ENCODE measurements at places on chromosomes 5 and 9.

GRCh38 chr5:135569755-135570452 is 8.9 kb downstream of the CXCL14 start:
- no peak for DNase-seq

DNA sequence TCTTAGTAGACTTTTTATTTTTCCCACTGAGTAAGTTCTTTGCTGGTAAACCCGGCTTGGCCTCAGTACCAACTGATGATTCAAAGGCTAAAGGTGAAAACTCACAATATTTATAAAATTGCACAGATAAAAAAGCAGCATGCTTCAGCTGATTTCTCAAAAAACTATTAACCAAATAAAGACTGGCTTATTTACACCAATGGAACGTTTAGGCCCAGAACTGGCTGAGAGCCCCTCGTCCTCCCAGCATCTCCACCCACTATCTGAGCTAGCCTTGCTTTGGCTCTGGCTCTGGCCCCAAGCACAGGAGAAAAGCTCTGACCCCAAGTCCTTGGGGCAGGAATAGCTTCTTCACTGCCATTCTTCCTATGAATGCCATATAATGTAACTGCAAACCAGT is 68.5 kb downstream of the SPTLC1 start:
- no peak for DNase-seq

DNA sequence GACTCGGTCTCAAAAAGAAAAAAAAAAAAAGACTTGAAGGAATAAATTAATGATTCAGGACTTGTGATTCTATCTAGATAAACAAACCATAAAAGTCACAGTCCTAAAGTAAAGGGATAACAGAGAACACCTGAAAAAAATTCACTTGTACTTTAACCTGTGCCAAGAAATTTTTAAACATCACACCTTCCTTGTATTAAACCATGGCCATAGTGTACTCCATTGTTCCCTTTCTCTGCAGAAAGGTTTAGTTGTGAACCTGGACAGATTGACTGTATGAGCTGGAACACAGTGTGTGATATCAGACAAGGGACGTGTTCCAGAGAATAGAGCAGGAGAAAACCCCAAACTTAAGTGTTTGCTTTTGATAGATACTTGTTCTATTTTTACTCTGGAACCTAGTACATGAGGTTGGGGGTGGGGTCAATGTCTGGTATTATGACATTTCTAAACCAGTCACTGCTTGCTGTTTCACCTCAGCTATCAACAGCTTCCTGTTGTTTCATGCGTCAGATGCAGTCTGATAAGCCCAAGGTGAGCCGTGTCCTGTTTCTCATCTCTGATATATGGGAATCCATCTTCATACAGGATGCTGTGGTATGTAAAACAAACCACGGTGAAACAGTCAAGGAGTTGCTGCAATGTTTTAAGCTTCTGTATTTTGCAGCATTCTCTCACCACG is 62.5 kb upstream of the ITGA1 start:
- peak; percentile 34 for DNase-seq

- DNase-seq, result no peak
Observed at GRCh38 chr5:142364251-142365145, 39.7 kb upstream of the SPRY4 start.

GRCh38 chr9:128360826-128361225 is 10.3 kb upstream of the URM1 start:
- no peak for DNase-seq

- DNase-seq, result no peak
Observed at GRCh38 chr9:32665101-32665500, 29.6 kb upstream of the TAF1L start.

DNA sequence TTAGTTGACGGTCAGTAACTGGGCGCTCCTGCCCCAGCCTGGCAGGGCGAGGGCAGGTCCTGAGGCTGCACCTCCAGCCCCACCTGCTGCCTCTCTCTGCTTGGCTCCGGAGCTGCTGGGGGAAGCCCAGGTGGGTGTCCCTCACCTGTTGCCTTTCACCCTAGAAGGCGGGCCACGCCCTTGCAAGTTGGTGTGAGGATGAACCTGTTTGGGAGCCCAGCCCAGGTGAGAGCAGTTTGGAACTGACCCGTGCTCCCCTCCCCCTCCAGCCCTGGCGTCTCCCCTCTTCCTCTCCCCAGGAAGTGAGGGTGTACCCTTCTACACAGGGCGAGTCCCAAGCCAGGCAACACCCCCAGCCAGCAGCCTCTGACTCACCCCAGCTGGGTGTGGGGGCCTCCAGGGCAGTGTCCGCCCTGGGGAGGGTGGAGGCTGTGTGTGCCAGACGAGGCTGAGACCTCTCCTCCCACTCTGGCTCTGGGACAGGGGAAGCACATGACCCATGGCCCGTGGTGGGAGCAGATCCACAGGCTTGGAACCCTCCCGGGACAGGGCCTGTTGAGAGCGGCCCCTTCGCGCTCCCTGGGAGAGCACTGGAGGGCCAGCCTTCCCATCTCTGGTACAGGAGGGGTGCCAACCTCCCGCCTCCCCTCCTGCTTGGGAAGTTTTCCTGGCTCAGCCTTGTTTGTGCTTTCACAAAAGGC is 10.4 kb downstream of the LRRC8A start:
- DNase-seq, result no peak

DNA sequence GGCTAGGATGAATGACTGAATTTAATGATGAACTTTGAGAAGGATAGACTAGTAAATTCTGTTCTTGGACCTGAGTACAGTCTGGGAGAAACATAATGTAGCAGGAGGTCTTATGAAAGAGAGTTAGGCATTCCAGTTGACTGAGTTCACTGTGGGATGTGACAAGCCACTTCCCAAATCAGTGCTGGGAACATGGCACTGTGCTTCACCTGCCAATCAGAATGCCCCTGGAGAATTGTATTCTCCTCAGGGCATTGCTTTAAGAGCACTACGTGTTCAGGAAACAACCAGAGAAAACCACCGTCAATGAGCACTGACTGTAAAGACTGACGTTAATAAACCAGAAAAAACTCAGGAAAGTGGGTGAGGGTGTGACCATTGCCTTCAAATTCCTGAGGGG is 1.2 kb downstream of the CCDC107 start:
- DNase-seq, result no peak

DNA sequence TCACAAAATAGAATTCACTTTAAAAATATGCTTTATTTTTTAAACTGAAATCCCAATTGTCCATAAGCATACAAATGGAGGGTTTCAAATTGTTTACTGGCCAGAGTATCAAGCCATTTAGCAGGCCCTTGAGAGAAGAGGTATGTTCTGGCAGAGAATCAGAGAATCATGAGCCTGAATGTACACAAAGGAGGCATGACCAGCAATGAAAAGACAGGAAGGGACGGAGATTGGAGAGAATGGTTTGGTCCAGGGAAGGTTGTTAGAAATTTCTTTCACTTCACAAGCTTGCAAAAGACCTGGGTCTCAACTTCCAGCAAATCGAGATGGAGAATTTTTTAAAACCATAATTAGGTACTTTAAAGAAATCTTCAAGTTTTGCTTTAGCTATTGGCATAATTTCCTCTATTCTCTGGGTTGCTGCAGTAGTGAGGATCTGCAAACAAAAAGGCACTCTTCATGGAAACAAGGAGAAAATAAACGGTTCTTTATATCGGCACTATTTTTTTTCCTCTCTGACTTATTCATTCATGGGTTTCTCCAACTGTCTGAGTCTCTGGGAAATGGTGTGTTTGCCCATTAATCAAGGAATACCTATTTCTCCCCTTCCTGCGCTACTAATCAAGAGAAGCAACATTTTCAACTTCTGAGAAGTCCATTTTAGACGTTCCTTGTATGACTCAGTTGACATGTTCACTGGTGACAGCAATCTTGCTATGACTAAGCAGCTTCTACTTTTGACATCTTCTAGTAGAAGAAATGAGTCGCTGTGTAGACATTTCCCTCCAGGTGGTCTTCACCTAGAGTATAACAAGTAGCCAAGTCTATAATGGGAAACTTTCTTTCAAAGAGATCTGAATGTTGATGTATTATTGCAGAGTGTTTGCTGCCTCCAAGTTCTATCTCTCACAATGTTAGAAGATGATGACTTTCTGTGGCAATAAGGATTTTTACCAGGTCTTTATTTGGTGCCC is 23.1 kb upstream of the ERCC6L2 start:
- DNase-seq, result no peak

DNA sequence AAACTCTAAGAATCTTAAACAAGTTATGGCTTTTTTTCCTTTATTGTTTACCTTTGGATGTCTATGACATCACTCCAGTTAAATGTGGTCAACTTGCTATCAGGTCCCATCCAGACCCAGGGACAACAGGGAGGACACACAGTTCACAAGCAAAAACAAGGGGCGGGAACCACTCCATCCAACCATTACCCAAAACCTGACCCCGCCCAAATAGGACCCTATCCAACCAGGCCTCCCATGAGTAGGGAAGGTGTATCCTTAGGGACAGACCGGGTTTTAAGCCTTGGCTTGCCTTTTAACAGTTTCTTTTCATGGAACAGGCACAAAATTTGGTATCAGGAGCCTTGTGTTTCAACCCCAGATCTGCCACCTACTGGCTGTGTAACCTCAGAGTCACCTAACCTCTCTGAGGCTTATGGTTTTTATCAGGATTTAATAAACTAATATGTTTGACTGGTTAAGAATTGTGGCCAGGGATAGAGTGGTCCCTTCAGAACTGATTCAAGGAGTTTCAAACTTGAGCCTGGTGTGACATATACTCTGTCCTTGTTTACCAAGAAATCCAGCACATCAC is 127.7 kb upstream of the RAD23B start:
- DNase-seq, result no peak

- DNase-seq, result no peak
Observed at GRCh38 chr5:15105799-15106393, 234.3 kb upstream of the ANKH start.

GRCh38 chr5:138471052-138471361 is 5.7 kb downstream of the EGR1 start:
- DNase-seq, result no peak

- no peak for DNase-seq
Observed at GRCh38 chr5:126003309-126003708, 419.9 kb upstream of the GRAMD2B start.

DNA sequence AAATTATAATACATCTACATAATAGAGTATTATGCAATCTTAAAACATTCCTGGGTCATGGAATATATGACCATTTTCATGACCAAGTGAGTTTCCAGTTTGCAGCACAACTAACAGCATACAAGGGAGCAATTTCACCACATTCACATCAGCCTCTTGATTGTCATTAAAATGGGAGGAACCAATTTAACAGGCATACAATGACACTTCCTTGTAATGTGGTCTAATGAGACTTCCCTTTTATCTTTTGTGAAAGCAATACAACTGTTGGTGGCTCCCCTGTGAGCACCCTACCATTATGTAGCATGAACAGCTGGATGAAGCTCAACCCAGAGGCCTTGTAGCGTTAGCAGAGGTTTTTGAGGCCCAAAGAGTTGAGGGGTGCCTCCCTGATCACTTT is 13.6 kb upstream of the TMOD1 start:
- DNase-seq, result no peak

- DNase-seq, result no peak
Observed at GRCh38 chr5:79829260-79829659, 139.6 kb downstream of the CMYA5 start.

Data from stimulated activated CD4-positive, alpha-beta T cell treated with anti-CD3 and anti-CD28 coated beads, Interleukin-2, amount 100 ng/mL, for 4 hours (primary cell).